Ureter (tissue), 1 donor: ENCODE measurements at places on chromosomes 5 and 9. TPM values are rescaled to one million over a fixed set of nuclear protein-coding genes. Genes with fewer than 3 reads are reported as not detected.
A peak's percentile ranks its signal among the peaks of the same experiment; 100 is the strongest.

Gene F2RL1
- total RNA-seq, result 16.8 TPM

Gene UCK1
- total RNA-seq, result 20.4 TPM

GRCh38 chr5:151212406-151212798 lies 11.5 kb downstream of the CCDC69 start:
- peak; percentile 23 for DNase-seq

DNA sequence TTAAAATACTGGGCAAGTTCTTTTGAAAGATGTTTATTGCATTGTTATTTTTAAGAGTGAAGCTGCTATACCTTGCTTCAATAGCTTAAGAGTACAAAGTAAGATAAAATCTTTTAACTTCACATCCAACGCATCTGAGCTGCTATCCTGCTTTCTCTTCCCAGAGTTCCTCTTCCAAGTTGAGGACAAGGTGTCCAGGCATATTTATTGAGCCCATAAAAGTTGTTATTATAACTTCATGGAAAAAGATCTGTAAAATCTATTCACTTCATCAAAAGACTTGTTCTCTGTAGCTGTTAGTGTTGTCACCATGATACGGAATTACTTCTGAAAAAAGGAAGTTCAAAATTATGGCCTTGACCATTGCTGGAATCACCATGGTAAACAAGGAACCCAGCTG lies 306.2 kb upstream of the ELAVL2 start:
- DNase-seq, result no peak

GRCh38 chr5:147874910-147875367 lies 3.6 kb upstream of the SCGB3A2 start:
- no peak for DNase-seq

DNA sequence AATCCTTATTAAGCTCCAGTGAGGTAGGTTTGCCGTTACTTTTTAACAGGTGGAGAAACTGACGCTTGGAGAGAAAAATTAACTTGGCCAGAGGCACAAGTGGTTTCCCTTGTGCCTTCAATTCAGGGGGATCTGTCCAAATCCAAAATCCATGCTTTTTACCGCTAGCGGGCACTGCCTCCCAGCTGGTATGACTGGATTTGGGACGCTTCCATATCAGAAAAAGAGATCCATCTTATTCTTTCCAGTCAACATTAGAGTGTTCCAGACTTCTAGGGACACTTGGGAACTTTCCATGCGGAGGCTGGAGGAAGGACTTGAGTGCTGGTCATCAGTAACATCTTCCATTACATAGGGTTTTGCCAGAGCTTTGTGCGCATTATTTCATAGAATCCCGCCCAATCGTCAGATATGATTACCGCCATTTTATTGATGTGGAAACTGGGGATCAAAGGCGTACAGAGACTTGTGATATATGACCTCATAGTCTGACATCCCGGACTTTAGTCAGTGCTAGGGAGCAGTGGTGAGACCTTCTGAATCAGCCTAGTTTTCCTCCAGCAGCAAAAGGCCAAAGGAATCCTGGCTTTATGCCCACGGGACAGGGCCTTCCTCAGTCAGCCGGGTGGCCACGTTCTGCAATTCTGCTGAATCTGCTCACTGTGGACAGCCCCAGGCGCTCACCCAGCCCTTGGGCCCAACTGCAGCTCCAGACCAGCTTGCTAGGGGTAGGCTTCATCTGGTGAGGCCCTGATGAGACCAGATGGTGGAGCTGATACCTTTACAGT lies 1.1 kb upstream of the GNPDA1 start:
- DNase-seq, result no peak
